ENCODE measurements at places on chromosomes 5 and 9. TPM values are rescaled to one million over a fixed set of nuclear protein-coding genes. Genes with fewer than 3 reads are reported as not detected.

The RFK gene
- 47.0 TPM for total RNA-seq

The ERBIN gene
- total RNA-seq: 99.2 TPM

The PCDHB3 gene
- total RNA-seq: 24.7 TPM

The OGN gene
- total RNA-seq: 1.6 TPM

The GABRG2 gene
- 28.5 TPM for total RNA-seq
